ENCODE measurements at places on chromosomes 3 and 15.

DNA sequence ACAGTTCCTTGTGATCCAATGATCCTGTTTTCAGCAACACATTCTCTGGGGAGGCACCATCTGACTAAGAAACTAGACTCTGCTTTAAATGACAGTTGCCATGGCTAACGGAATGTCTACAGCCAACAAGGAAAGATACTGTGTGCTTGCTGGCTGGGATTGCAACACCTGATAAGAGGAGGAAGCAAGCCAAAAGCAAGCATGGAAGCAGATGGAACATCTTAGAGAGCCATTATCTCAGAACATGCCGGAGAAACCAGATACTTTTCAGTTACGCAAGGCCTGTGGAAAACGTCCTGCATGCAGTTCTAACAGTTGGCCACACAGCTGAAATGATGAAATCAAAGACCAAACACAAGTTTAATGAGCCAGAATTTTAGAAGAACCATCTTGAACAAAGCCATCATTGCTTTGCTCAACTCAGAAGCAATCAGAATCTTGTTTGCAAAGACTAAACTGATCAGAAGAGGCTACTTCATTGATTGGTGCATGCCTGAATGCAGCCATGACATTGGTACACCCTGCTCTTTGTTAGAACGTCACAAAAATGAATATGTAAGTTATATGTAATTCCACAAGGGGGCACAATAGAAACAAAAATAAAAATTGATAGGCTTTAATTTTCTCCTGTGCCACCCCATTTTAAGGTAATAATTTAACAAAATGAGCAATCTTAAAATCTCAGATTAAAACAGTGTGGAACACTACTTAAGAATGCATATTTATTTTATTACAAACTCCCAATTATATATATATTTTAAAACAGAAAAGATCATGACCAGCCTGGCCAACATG, 50.8 kb downstream of the GXYLT2 start:
- peak; percentile 95 for DNase-seq

GRCh38 chr3:146705225-146705624, 100.1 kb upstream of the PLSCR5 start:
- DNase-seq = no peak

GRCh38 chr3:14397531-14397930, 4.9 kb upstream of the SLC6A6 start:
- no peak for DNase-seq

DNA sequence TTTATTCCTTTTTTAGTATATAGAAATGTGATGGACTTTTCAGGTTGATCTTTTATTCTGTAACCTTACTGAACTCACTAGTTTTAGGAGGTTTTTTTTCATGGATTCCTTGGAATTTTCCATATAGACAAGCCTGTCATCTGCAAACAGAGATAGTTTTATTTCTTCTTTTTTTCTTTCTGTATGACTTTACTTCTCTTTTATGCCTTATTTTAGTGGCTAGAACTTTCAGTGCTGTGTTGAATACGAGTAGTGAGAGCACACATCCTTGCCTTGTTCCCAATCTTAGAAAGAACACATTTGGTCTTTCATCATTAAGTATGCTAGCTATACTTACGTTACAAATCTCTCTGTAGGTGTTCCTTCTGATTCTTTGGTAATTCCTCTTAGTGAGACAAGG, 336.5 kb downstream of the PTPRG start:
- no peak for DNase-seq

GRCh38 chr3:46676601-46677410, 16.7 kb downstream of the ALS2CL start:
- no peak for DNase-seq

- no peak for DNase-seq
These were observed 3.3 kb downstream of the PLA2G4F start for GRCh38 chr15:42152921-42153698.

- DNase-seq = peak; percentile 54
These were observed 61.4 kb upstream of the IMPG2 start for GRCh38 chr3:101381809-101382208.

GRCh38 chr3:19467761-19468160, 319.5 kb downstream of the KCNH8 start:
- no peak for DNase-seq

- DNase-seq = peak; percentile 41
These were observed 178.3 kb downstream of the UACA start for GRCh38 chr15:70584838-70585706.

- DNase-seq = peak; percentile 51
These were observed 419.8 kb upstream of the THBS1 start for GRCh38 chr15:39161096-39161495.

DNA sequence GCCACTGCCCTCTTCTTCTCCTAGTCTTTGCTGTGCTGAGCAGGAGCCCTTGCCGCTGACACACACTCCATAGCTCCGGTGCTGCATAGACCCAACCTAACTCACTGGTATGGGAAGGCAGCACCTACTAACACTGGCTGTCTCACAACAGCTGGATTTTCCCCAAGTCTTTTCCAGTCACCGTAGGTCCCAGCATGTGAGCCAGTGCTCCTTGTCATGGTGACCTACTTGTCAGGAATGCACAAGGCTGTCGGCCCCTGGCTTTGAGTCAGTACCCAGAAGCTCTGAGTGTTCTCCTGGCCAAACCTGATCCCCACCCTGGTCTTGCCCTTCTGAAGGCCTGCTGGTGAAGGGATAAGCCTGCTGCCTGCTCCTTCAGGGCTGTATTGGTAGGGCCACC, 25.7 kb downstream of the AMOTL2 start:
- DNase-seq = peak; percentile 53

DNA sequence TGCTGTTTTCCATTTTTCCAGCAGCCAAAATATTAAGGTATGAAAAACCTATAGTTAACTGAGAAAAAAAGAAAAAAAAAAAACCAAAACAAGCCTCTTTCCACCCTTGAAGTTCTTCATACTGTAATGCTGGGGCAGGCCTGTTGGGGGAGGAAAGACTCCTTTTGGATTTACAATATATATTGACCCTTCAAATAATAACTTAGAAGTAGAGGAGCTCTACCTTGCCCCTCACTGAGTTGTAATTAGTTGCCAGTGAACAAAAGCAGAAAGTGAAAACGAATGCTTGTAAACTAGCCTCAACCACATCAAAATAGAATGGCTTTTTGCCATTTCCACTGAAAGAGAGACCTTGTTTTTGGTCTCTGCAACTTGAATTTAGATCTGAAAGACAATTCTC, 326.6 kb downstream of the NR2F2 start:
- no peak for DNase-seq

GRCh38 chr3:177224414-177224813, 27.1 kb upstream of the TBL1XR1 start:
- no peak for DNase-seq

- DNase-seq = no peak
These were observed 1.7 kb downstream of the LRRC3B start for GRCh38 chr3:26624209-26624765.

- DNase-seq = peak; percentile 47
These were observed at the start of gene ARPIN for GRCh38 chr15:89912674-89913396. TSS of gene ARPIN (minus strand) at chr15:89912952. CDS start at chr15:89912835, 117 bp downstream.

DNA sequence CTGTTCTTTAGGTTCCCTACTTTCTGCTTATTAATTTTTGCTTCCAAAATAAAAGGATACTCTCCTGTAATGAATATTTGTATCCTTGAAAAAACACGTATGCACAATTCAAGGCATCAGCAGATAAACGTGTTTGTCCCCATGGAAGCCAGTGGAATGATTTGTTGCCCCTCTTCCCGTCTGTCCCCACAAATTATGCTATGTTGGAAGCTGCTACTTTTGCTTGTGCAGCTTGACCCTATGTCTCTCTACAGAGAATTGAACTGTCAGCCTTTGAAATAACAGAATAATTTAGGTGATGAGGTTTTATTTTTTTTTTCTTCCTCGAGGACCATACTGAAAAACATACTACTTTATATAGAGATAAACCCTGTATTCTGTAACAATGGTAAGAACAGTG, 401.5 kb upstream of the GOLIM4 start:
- no peak for DNase-seq
